ENCODE measurements at places on chromosomes 3 and 15.

- DNase-seq = no peak
Measured at GRCh38 chr15:78797951-78798350, 13.3 kb downstream of the ADAMTS7 start.

GRCh38 chr3:8472549-8472948, 29.1 kb upstream of the LMCD1 start:
- no peak for DNase-seq

DNA sequence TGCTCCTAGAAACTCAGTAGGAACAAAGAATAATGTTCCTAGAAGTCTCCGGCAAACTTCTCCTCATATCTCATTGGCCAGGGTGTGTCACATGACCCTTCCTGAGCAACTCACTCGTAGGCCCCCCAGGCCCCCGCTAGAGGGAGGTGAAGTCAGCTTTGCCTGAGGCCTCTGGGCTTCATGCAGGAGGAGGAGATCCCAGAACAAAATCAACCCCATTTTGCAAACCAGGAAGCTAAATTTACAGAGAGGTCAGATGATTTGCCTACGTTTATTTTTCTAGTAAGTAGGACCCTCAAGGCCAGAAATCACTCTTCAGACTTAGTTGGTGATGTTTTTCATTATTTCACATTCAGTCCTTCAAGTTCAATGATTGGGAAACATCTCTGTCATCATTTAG, 99.1 kb downstream of the SSR3 start:
- DNase-seq = no peak

DNA sequence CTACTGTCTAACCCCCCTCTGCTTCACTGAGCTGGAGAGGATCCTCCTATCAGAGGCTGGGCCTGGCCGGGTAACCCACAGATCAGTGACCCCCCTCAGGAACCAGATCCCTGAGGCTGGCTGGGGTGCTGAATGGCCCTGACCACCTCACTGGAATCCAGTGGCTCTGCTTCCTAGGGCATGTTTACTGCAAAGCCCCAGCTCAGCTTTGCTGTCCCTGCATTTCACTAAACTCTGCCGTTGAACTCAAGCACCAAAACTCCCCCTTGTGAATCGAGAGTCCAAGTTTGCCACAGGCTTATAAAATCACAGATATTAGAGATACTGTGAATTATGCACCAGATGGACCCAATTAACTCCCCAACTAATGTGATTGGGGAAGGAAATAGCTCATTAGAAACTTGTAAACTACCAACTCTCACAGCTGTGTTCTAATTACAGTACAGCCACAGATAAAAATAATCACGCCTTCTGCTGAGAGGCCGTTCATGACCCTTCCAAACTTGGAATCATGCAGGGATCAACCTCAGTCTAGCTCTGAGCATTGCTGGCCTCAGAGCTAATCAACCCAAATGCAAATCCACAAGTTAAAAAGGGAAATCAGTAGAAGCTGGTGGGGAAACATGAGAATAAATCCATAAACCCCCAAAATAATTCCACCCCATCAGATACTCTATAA, 47.0 kb downstream of the OCA2 start:
- DNase-seq = no peak

- no peak for DNase-seq
Measured at GRCh38 chr3:159804726-159805410, 183.8 kb upstream of the IL12A start.

DNA sequence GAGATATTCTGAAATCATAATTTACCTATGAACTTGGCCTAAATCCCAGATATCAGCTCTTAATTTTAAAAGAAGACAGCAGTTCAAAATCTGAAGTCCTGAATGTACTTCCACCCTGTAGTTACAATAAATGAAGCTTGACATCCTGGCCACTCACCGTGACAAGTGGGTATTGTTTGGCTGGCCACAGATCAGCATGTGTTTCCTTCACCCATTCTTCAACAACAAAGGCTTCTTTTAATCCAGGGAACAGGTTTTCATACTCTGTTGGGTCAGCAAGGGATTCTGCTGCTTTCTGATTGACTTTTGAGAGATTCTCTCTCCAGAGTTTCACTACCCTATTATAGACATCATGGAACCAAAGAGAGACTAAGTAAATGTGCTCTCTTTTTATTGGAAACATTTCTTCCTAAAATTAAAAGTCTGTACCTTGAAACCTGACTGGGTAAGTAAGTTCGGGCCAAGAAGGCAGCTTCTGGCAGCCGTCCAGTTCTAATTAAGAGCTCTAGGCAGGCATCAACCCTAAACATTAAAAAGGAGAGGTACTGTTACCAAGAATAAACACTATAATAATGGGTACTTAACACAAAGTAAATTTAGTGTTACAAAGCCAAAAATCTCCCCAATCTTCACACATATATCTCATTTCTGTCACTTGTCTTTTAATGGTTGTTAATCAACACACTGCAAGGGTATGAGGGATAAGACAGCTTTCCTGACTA, 15.2 kb downstream of the MRPS22 start:
- no peak for DNase-seq

GRCh38 chr3:134372396-134373270, 1.6 kb downstream of the AMOTL2 start:
- no peak for DNase-seq

- DNase-seq = no peak
Measured at GRCh38 chr15:31367730-31368344, 41.2 kb downstream of the KLF13 start.

- no peak for DNase-seq
Measured at GRCh38 chr3:190426806-190427507, 22.7 kb downstream of the TMEM207 start.

DNA sequence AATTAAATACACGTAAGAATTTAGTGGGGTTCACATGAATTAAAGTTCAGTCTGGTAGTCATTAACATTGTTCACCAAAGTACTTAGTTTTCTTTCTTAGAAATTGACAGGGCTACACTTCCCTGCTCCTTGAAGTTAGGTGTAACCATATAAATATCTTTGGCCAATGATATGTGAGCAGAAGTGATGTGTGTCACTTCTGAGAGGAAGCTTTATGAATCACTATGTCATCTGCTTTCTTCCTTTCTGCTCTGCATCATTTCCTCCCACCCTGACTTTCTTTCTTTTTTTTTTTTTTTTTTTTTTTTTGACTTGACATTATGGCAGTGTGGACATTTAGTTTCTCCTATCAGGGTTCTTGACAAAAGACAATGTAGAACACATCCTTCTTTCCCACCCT, 156.2 kb upstream of the COL8A1 start:
- no peak for DNase-seq

DNA sequence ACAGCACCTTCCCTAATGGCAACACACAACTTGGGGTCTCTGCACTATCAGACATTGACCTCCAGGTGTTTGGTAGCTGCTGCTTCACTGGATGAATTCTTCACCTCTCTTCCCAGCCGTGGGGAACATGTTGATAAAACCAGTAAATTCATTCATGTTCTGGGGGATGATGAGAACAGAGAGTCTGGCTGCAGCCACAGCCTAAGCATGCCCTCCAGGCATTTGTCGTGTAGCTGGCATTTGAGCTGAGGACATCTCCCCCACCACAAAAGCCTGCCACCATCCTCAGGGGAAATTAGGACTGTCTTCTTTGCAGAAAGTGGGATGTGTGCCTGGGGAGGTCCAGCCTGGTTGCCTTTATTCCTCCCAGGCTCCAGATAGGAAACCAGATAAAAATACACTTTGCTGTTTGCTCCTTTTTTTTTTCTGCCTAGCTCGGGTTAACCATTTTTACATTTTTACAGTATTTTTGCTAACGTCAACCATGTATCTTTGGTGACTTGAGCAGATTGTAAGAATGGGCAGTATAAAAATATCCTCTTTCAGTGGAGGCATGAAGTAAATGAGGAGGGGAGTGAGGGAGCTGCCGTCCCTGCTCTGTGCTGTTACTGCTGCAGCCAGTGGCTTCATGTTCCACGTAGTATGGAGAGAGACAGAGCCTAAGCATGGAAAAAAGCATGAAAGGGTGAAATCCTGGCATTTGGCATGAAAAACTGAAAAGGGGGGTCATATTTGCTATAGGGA, 444.0 kb downstream of the EPHB1 start:
- no peak for DNase-seq

GRCh38 chr15:73922186-73923151, 3.8 kb upstream of the LOXL1 start:
- no peak for DNase-seq

GRCh38 chr3:100899440-100900091, 93.7 kb downstream of the ABI3BP start:
- DNase-seq = no peak

DNA sequence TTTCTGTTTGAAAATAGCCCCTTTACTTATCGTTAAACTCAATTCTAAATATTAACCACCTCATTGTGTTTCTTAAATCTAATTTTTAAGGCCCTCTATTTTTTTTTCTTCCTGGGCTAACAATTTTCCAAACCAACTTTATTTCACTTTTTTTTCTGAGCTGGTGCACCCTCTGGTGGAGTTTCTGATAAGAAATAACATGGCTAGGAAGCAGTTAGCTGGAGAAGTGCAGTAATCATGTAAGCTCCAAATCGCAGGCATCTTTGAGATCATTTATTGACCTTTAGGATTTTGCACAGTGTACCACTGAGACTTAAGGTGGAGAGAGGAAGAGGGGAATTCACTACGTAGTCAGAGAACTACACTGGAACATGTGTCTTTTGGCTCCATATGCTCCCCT, 6.4 kb downstream of the TMEM207 start:
- DNase-seq = no peak

DNA sequence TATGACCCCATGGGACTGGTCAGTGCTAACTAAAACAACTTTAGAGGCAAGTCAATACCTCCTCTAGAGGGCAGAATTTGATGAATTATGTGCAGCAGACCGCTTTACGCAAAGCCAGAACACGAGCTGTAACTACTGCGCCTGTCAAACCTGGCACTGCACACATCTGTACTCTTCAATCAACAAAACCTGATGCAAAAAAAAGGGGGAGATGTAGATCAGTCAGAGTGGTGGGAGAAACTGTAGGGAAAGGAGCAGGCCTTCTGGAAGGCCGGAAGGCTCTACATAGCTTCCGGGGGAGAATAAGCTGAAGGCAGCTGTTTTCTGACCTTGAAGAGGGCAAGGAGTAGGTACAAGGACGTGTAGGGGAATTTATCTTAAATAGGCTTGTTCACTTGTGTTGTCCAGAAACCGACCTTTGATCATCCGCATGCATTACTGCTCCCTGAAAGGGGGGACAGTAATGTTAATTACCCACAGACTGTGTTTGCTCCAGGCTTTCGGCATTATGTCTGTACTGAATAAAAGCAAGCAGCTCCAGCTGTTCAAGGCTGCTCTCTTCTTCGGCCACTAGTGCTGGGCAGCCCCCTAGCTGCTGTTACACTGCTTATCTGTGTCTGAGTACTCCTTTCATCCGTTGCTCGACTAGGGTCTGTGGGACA, 41.0 kb downstream of the GPR160 start:
- no peak for DNase-seq

GRCh38 chr15:61479613-61480012, 250.5 kb upstream of the RORA start:
- no peak for DNase-seq

- no peak for DNase-seq
Measured at GRCh38 chr3:39094851-39095677, 12.4 kb downstream of the GORASP1 start.

- DNase-seq = no peak
Measured at GRCh38 chr15:83904107-83905040, 250.5 kb downstream of the ADAMTSL3 start.

- DNase-seq = no peak
Measured at GRCh38 chr3:194285850-194286197, 65.3 kb downstream of the CPN2 start.

- DNase-seq = no peak
Measured at GRCh38 chr3:15310491-15311370, 21.7 kb downstream of the SH3BP5 start.

GRCh38 chr3:143167969-143168854, 48.6 kb downstream of the CHST2 start:
- DNase-seq = no peak

GRCh38 chr3:46845397-46845859, 17.8 kb downstream of the MYL3 start:
- no peak for DNase-seq

GRCh38 chr15:41950127-41950483, 22.3 kb downstream of the EHD4 start:
- no peak for DNase-seq

- DNase-seq = peak; percentile 96
Measured at GRCh38 chr15:66356359-66357236, at the start of gene TIPIN. TIPIN (minus strand) TSS chr15:66356685; CDS start chr15:66352947, 3,738 bp downstream.

- DNase-seq = no peak
Measured at GRCh38 chr3:37271611-37272010, 97.2 kb upstream of the LRRFIP2 start.

DNA sequence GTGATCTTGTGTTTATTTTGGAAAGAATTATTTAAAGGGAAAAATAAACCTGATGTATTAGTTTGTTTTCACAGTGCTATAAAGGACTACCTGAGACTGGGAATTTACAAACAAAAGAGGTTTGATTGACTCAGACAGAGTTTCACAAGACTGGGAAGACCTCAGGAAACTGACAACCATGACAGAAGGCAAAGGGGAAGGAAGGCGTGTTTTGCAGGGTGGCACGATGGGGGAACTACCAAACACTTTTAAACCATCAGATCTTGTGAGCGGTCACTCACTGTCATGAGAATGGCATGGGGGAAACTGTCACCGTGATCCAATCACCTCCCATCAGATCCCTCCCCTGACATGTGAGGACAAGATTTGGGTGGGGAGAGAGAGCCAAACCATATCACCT, 87.0 kb downstream of the TP63 start:
- DNase-seq = no peak

DNA sequence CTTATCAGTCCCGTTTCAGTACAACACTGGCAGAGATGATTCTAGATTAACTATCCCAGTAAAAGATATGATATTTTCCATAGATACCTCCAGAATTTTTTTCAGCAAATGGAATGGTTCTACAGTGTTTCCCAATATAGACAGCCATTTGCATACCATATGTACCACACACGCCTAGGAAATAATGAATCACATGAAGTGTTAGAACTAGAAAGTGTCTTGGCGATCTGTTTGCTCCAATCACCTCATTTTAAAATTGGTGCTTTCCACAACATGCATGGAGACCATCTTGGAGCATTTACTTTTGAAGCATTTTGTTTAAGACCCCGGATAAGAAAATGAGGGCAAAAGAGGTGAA, 2.0 kb downstream of the C2CD4A start:
- no peak for DNase-seq

DNA sequence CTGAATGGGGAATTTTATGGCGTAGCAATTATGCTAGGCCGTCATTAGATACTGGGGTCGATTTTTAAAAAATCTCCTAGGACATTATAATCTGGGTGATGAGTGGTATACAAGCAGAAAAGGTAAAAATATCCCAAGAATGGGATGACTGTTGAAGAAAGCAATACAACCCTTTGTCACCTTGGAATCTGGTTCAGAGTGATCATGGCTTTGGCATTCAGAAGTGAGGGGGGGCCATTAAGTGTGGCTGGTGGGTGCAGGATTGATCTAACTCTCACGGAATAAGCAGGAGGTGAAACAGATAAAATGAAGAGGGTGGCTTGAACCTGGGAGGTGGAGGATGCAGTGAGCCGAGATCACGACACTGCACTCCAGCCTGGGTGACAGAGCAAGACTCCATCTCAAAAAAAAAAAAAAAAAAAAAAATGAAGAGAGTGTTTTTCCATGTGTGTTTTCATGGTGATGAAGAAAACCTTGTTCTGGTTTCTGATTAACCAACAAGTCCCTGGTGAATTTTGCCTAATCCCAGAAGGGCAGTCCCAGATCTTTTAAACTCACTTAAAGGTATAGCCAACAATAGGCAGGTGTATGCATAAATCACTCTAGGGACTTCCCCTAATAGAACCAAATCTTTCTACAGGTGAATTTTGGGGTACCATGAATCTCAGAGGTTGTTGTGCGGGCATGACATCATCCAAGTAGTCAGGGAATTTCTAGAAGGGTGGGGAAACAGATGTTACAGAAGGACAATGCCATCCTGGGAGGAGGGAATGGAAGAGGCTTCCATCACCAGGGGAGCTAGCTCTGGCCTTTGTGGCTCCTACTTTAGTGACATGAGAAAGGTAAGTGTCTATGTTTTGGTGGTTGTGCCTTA, 3.1 kb upstream of the RAD54L2 start:
- no peak for DNase-seq

Measured in stimulated activated CD8-positive, alpha-beta memory T cell treated with anti-CD3 and anti-CD28 coated beads, Interleukin-7, amount 100 ng/mL, for 48 hours (primary cell).